ENCODE measurements at places on chromosomes 13 and 19. TPM values are rescaled to one million over a fixed set of nuclear protein-coding genes. Genes with fewer than 3 reads are reported as not detected.

The CEACAM20 gene
- not detected for total RNA-seq

DNA sequence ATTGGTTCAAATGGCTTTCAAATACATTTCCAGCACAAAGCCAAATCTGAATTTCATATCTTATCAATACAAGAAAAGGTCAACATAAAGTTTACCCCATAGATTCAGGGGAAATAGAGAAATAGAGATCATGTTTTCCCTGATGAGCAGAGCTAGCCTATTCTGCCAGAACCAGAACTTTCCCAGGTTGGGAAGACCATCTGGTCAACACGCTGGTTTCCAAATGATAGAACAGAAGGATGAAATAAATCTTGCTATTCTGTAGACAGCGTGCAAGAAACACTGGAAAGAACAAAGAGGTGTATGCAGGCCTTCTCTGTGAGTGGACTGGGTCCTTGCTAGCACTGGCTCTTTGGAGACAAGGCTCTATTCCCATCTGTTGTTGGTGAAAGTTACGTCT lies 350.6 kb downstream of the NDFIP2 start:
- DNase-seq, result no peak
- H3K4me1 ChIP-seq, result peaks cover 9% of the 10 kb centered on the region
- H3K27me3 ChIP-seq, result no peaks in the 10 kb centered on the region
- no peak overlapping the region for H3K4me3 ChIP-seq

- no peak for DNase-seq
- H3K27me3 ChIP-seq, result no peaks in the 10 kb centered on the region
- no peaks in the 10 kb centered on the region for H3K4me1 ChIP-seq
- no peak overlapping the region for H3K27ac ChIP-seq
- peaks cover 19% of the 10 kb centered on the region for H3K36me3 ChIP-seq
- H3K4me3 ChIP-seq, result no peak overlapping the region
Observed at GRCh38 chr13:86839221-86839620, 832.0 kb upstream of the SLITRK5 start.

DNA sequence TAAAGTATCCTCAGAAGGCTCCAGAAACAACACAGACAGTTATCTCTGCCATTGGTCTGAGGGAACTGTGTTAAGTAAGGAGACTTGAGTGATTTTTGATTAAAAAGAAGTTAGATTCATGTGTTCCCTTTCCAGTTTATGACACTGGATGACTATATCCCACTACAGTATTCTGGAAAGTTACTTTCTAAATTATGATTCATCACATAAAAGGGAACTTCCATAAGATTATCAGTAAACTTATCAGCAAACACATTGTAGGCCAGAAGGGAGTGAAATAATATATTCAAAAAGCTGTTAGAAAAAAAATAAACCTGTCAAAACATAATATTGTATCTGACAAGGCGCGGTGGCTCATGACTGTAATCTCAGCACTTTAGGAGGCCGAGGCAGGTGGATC lies 700.0 kb downstream of the SLITRK6 start:
- H3K4me1 ChIP-seq, result no peaks in the 10 kb centered on the region
- H3K27ac ChIP-seq, result no peak overlapping the region
- H3K4me3 ChIP-seq, result no peak overlapping the region
- H3K36me3 ChIP-seq, result peaks cover 6% of the 10 kb centered on the region

DNA sequence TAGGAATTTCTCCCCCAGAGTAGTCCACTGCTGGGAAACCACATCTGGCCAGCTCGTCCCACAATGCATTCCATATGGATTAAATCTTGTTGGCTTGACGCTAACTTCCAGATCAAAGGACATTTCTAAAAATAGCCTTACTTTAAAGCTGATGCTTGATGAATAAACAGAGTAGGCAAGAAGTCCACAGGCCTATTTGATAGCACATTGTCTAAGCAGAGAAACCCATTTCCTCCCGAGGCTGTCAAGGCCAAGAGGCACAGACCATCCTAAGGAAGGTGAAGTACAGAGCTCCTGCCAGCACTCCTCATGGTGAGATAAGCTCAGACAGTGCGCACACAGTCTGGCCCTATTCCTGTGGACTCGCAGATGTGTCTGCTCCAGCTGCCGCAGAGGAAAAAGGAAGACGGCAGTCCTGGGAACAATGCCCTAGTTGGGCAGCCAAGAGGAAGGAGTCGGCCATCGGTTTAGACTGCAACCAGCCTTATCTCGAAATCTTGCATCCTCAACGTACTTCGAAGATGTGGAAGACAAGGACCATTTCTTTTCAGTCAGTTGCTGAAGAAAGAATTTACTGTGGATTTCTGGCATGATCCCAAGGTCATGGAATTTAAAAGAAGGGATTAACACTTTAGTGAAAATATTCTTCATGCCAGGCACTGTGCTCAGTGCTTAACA lies 156.8 kb downstream of the RGCC start:
- no peak overlapping the region for H3K4me3 ChIP-seq
- peaks cover 17% of the 10 kb centered on the region for H3K36me3 ChIP-seq
- no peaks in the 10 kb centered on the region for H3K4me1 ChIP-seq
- no peak for DNase-seq

- H3K4me1 ChIP-seq, result no peaks in the 10 kb centered on the region
- no peak overlapping the region for H3K27ac ChIP-seq
- H3K36me3 ChIP-seq, result peaks cover 71% of the 10 kb centered on the region
- H3K27me3 ChIP-seq, result peaks cover 16% of the 10 kb centered on the region
- no peak for DNase-seq
Observed at GRCh38 chr13:18949970-18950369, 231.7 kb downstream of the TUBA3C start.

- H3K4me1 ChIP-seq, result peaks cover 23% of the 10 kb centered on the region
- no peak overlapping the region for H3K4me3 ChIP-seq
- no peaks in the 10 kb centered on the region for H3K27me3 ChIP-seq
- no peak for DNase-seq
Observed at GRCh38 chr19:46931202-46931601, 70.4 kb downstream of the ARHGAP35 start.
